T-helper 1 cell treated with Interleukin-12 subunit alpha and Interleukin-12 subunit beta and Interleukin-4 antibody, amounts not matched to agents 30 ng/mL and 1 ng/mL, for 36 hours (primary cell): ENCODE measurements at places on chromosomes 6 and 20. TPM values are rescaled to one million over a fixed set of nuclear protein-coding genes. Genes with fewer than 3 reads are reported as not detected.

C20orf202 gene
- total RNA-seq = not detected in 2 replicates

LAMP5 gene
- total RNA-seq = not detected in 2 replicates

CLPSL2 gene
- not detected in 2 replicates for total RNA-seq

CST4 gene
- total RNA-seq = not detected in 2 replicates

CEP43 gene
- total RNA-seq = 13.7 and 17.9 TPM in 2 replicates

FHL5 gene
- total RNA-seq = not detected in 2 replicates

SALL4 gene
- 0.12 and 0.29 TPM in 2 replicates for total RNA-seq
